ENCODE measurements at places on chromosomes 1 and 21.

- DNase-seq = no peak
These were observed 140.5 kb downstream of the RHOU start for GRCh38 chr1:228875741-228876140.

DNA sequence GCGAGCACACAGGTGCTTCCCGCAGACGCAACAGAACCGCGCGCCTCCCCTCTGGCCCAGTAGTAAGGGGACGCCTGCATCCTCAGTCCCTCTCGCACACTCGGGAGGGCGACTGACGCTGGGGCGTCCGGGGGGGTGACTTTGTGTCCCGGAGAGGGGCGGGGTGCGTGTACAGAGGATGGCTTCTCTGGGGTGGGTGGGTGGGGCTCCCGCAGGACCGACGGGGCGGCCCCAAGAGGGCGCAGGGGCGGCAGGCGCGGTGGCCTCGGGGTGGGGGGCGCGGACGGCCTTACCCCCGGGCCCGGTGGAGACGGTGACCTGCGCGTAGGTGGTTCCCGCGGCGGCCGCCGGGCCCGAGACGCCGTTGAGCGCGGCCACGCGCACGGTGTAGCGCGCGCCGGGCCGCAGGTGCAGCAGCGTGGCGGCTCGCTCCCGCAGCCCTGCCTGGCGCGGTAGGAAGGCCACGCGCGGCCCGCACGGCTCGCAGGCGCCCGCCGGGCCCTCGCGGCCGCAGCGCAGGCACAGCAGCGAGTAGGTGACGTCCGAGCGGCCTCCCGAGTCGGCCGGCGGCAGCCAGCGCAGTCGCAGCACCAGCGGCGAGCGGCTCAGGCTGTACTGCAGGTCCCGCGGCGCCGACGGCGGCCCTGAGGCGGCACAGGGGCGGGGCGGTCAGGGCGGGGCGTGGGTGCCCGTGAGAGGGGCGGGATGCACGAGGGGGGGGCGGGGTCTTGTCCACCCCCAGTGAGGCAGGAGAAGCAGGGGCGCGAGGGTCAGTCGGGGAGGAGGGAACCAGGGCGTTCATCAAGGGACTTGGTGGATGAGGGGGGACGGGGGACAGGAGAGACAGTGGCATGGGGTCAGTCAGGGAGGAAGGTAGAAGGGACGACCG is 12.1 kb downstream of the EPHA10 start:
- DNase-seq = no peak

GRCh38 chr1:213106298-213106697 is 55.3 kb downstream of the RPS6KC1 start:
- DNase-seq = no peak

DNA sequence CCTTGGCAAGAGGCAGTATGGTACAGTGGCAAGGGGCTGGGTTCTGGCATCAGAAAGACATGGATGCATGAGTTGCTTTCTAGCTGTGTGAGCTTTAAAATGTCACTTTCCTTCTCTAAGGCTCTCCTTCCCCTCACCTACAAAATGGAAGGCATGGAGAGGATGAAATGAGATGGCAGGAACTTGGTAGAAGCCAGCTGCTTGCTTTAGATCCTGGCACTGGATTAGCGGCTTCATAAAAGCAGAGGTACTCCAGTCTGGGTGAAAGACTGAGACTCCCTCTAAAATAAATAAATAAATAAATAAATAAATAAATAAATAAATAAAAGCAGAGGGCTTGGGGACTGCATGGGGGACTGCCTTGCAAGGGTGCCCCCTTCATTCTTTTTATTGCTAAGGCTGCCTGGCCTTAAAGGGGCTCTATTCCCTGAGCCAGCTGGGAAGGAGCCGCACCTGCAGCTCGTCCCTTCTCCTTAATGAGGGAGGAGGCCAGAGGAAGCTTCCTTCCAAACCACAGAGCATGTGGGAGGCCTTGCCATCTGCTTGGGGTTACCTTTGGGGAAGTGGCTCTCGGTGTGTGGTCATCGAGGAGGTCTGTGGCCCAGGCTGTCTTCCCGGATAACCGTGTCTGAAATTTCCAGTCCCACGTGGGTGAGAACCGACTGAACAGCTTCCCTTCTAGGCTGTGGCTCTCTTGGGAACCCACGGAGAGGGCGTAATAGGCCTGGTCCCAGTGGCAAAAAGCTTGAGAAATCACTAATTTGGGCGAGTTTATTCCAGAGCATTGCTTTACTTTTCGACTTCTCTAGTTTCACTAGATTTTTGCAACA is 2.0 kb upstream of the ATP13A2 start:
- no peak for DNase-seq

GRCh38 chr1:28021064-28021463 is 61.3 kb downstream of the XKR8 start:
- DNase-seq = no peak

DNA sequence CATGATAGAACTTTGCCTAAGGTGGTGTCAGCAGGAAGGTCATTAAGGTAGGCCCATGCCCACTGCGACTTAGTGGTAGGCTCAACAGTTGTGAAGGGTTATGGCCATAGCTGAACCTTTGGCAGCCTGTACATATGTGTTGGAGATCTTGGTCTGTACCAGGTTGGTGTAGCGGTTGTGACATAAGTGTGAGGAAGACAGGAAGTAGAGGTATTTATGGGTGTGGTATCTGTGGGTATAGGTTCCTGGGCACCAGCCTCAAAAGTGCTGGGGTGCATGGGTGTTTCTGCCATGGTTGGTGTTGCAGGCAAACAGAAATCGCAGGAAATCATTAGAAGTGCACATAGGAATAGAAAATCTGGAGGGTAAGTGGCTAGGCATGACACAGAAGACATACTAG is 18.6 kb upstream of the LRIF1 start:
- DNase-seq = no peak

DNA sequence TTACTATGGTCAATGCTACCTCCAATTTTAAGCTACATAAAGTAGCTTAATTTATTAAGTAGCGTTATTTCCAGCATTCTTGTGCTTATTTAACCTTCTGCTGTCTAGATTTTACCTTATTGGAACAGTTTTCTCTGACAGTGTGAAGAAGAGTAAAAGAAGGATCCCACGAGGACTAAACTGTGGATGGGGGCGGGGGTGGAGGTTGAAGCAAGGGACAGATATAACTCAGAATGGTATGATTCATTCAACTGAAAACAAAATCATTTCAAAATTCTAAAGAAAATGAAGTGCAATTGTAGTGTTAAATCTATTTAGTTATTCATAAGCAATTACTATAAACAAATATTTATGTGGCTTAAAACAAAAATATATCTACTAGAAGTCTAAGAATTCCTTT is 11.5 kb upstream of the VAV3 start:
- DNase-seq = no peak

GRCh38 chr1:81449786-81450185 is 350.9 kb upstream of the ADGRL2 start:
- no peak for DNase-seq

DNA sequence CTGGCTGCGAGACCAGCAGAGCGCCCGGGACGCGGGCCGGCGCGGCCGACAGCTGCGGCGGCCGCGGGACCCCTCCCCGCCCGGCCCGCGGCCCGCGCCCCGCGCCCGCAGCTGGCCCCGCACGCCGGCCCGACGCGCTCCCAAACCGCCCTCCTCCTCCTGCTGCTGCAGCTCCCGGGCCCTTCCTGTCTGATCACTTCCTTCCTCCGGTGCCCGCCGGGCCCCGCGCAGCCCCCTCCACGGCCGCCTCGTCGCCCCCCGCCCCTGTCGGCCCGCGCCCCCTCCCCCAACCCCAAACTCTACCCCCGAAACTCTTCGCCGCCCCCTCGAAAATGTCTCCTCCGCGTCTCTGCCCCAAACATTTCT is 594 bp downstream of the LUZP1 start:
- no peak for DNase-seq

GRCh38 chr1:76601465-76601864 is 265.8 kb upstream of the ST6GALNAC5 start:
- no peak for DNase-seq

GRCh38 chr1:210294999-210295745 is 33.5 kb upstream of the HHAT start:
- DNase-seq = no peak

DNA sequence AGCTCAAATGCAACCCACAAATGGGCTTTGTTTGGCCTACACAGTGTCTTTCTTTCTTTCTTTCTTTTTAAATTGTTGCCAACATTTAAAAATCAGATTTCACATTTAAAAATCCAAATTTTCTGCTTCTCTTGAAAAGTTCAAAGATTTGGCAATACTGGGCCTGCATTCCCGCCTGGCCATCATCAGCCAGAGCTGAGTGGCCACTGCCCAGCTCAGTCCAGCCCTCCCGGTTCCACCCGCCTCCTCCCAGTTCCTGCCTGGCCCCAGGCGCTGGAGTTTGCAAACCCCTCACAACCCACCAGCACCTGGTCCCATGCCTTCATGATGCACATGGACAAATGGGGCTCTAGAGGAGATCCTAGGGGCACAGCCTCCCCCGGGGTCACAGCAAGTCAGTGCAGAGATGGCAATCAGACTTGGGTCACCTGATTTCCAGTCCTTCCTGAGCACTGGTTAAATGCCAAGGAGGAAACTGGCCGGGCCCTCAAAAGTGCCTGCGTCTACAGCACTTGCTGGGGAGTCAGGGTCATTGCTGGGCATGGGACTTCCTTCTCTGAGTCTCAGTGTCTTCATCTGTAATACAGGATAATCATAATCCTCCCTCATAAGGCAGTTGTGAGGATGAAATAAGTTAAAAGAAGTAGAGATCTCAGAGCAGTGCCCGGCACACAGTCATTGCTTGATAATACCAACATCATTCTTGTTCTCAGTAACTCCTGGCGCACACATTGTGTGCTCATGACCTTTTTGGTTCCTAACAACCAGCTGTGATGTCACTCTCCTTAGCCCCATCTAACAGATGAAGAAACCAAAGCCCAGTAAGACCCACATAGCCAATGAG is 41.0 kb upstream of the LAPTM5 start:
- no peak for DNase-seq

DNA sequence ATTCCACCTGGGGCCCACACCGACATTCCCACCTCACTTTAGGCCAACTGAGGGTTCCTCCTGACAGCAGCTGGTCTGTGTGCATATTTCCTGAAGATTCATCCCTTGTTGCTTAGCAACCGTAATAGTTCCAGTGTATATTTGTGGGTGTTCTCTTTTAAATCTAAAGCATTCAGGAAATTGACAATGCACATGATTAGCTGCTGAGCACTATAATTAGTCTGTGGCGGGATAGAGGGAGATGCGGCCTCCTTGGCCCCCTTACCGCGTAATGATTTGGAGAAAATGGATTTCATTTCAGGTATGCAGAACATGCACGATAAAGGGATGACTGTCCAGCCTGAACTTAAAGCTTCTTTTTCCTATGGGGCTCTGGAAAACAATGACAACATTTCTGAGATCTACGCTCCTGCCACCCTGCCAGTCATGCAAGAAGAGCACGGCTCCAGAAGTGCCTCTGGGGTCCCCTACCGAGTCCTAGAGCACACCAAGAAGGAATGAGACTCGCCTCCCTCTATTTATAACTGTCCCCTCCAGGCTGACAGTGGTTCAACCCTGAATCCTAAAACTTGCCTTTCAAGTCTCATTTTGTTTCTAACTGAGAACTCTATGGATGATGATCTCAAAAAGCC is 33.8 kb upstream of the RCAN3 start:
- no peak for DNase-seq

GRCh38 chr1:203177470-203178039 is 1.9 kb upstream of the MYBPH start:
- no peak for DNase-seq
